Body of pancreas (tissue), 4 donors: ENCODE measurements at places on chromosomes 5 and 9. TPM values are rescaled to one million over a fixed set of nuclear protein-coding genes. Genes with fewer than 3 reads are reported as not detected.

The S100Z gene
- total RNA-seq: not detected

- no peak for DNase-seq
Measured at GRCh38 chr5:2575871-2576270, 175.6 kb downstream of the IRX2 start.

GRCh38 chr9:122031157-122031556, 62.0 kb downstream of the TTLL11 start:
- no peak for DNase-seq

The FNIP1 gene
- 35.9 TPM for total RNA-seq

The SEC16A gene
- 75.8 TPM for total RNA-seq
